ENCODE measurements at places on chromosomes 4 and X. TPM values are rescaled to one million over a fixed set of nuclear protein-coding genes. Genes with fewer than 3 reads are reported as not detected.
A peak's percentile ranks its signal among the peaks of the same experiment; 100 is the strongest.

- no peak for DNase-seq
Observed at GRCh38 chrX:38379088-38379487, 26.7 kb downstream of the OTC start.

DNA sequence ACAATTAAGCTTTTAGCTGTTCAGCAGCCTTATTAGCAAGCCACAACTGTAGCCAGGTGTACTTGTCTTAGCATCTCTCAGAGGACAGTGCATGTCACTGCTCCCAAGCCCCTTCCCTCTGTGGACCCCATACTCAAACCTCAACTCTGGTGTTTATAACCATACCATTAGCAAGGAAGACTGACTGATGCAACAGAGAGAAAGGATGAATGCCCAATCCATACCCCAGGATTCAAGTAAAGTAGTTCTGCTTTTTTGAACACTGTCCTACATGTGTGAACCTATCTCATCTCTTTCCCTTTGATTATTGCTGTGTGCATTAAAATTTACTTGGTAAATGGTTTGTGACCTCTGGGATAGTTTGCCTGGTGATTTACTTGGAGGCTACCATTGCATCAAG lies 22.8 kb upstream of the CYBB start:
- DNase-seq = no peak

GRCh38 chr4:1164956-1165545 lies 7.3 kb downstream of the SPON2 start:
- no peak for DNase-seq

Gene SUPT20HL1
- 0.11 TPM for total RNA-seq

Gene SATL1
- not detected for total RNA-seq

- no peak for DNase-seq
Observed at GRCh38 chr4:126599746-126600145, 1033.0 kb upstream of the INTU start.

DNA sequence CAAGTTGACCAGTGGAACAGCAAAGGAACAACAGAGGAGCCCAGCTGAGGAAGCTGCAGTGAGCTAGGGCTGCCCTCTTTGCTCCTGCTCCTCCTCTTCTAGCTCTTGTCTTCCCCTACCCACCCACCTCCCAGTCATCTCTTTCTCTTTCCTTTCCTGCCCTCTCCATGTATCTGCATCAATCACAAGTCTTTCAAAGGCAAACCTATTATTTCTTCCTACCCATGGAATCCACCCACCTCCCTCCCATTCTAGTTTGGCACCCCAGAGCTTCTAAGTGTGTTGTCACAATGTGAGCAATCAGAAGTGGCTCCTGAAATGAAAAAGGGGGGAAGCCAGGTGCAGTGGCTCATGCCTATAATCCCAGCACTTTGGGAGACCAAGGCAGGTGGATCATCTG lies 69.3 kb downstream of the TSC22D3 start:
- peak; percentile 8 for DNase-seq

DNA sequence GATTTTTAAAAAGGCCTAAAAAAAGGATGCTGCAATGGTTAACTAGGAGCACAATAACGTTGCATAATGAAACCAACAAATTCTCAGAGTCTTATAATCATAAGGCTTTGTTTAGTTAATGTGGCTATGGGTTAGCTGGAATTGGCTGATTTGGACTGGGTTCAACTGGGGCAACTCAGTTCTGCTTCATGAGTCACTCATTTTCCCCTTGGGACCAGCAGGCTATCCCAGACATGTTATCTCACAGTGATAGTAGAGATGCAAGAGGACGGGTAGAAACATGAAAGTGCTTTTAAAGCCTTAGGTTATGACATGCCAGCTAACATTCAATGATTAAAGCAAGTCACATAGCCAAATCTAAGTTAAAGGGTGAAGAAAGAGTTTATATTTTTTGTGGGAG lies 189.2 kb upstream of the GK2 start:
- no peak for DNase-seq

DNA sequence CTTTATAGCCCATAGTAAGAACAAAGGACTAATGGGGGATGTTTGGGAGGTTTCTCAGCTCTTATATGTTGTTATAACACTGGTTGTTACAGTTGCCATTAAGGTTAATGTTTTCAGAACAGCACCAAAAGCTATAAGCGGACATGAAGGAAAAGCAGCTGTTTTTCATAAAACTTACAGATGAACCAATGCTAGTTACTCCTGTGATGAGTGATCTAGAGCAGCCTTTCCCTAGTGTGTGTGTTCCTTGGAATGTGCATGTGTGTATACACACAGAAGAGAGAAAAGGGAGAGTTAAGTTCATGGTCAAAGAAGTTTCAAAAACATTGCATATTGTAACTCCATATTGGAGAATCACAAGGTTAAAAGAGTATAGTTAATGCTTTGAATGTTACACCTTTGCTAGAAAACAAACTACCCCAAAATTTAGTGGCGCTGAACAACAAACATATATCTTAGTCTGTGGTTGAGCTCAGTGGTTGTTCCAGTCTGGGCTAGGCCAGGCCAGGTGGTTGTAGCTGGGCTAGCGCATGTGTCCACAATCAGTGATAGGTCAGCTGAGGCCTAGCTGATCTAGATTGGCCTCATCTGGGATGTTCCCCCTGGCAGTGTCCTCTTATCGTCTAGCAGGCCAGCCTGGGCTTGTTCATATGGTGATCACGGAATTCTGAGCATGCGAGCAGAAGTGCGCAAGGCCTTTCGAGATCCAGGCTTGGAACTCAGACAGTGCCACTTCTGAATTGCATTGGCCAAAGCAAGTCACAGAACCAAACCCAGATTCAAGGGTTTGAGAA lies 151.0 kb downstream of the NHS start:
- no peak for DNase-seq

Gene TMEM271
- not detected for total RNA-seq

GRCh38 chrX:9522378-9523155 lies 57.7 kb downstream of the TBL1X start:
- DNase-seq = no peak

Gene NMU
- 0.77 TPM for total RNA-seq

Gene LNX1
- total RNA-seq = 2.1 TPM

All from ovary (tissue), 10 donors.